ENCODE measurements at places on chromosomes 6 and 20.

- no peak overlapping the region for H3K4me3 ChIP-seq
- H3K27me3 ChIP-seq: no peaks in the 10 kb centered on the region
- H3K4me1 ChIP-seq: peaks cover 2% of the 10 kb centered on the region
- H3K27ac ChIP-seq: no peak overlapping the region
- peak; percentile 12 for DNase-seq
These were observed 126.0 kb downstream of the RNASET2 start for GRCh38 chr6:166830185-166830890.

DNA sequence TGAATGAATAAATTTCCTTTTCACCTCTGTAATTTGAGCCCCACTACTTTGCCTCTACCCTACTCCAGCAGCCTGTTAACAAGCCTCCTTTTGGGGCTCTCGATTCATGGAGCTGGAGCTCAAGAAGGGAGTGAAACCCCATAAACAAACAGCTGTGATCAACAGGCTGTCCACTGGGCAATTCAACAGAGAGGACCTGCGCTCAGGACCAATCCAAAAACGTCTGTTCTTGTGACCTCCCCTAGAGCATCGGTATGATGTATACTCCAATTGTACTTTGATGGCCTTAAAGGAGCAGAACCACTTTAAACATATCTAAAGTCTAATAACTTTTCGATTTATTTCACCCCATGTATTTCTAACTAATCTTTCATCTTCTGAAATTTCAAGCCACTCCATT is 37.4 kb downstream of the HIVEP2 start:
- no peaks in the 10 kb centered on the region for H3K27me3 ChIP-seq
- peaks cover 47% of the 10 kb centered on the region for H3K36me3 ChIP-seq
- H3K4me3 ChIP-seq: peak overlapping the region; percentile 75
- DNase-seq: peak; percentile 52

GRCh38 chr20:34558320-34559218 is at the start of gene MAP1LC3A:
MAP1LC3A (plus strand) TSS chr20:34558718; CDS start chr20:34558869, 151 bp downstream.
- peaks cover 11% of the 10 kb centered on the region for H3K4me1 ChIP-seq
- peak within 1 kb of the TSS; percentile 79 for H3K4me3 ChIP-seq
- no peaks in the 10 kb centered on the region for H3K36me3 ChIP-seq
- DNase-seq: peak; percentile 91

GRCh38 chr20:35196313-35196712 is 24.4 kb downstream of the PROCR start:
- H3K4me1 ChIP-seq: peaks cover 2% of the 10 kb centered on the region
- H3K4me3 ChIP-seq: no peak overlapping the region
- peaks cover 12% of the 10 kb centered on the region for H3K36me3 ChIP-seq

GRCh38 chr6:34934516-34934915 is 45.5 kb downstream of the ANKS1A start:
- H3K27ac ChIP-seq: no peak overlapping the region
- no peaks in the 10 kb centered on the region for H3K36me3 ChIP-seq
- no peaks in the 10 kb centered on the region for H3K27me3 ChIP-seq
- DNase-seq: no peak
- H3K4me3 ChIP-seq: no peak overlapping the region

- no peaks in the 10 kb centered on the region for H3K4me1 ChIP-seq
- no peak for DNase-seq
- H3K4me3 ChIP-seq: no peak overlapping the region
- H3K36me3 ChIP-seq: no peaks in the 10 kb centered on the region
These were observed 25.4 kb downstream of the COL9A1 start for GRCh38 chr6:70277470-70277869.

GRCh38 chr20:56400001-56400640 is 7.7 kb downstream of the CSTF1 start:
- peaks cover 30% of the 10 kb centered on the region for H3K4me1 ChIP-seq
- H3K36me3 ChIP-seq: peaks cover 72% of the 10 kb centered on the region
- H3K27ac ChIP-seq: peak overlapping the region; percentile 30
- H3K4me3 ChIP-seq: no peak overlapping the region

All from activated CD8-positive, alpha-beta T cell treated with anti-CD3 and anti-CD28 coated beads for 36 hours (primary cell).